ENCODE measurements at places on chromosomes 1 and 21. TPM values are rescaled to one million over a fixed set of nuclear protein-coding genes. Genes with fewer than 3 reads are reported as not detected.
A peak's percentile ranks its signal among the peaks of the same experiment; 100 is the strongest.

The TSNAX gene
- total RNA-seq: 69.8 TPM

The CRABP2 gene
- total RNA-seq: 1.2 TPM

The S100A6 gene
- 832 TPM for total RNA-seq

The PRKAA2 gene
- 62.4 TPM for total RNA-seq

The FCRLB gene
- total RNA-seq: 0.97 TPM

The APCS gene
- not detected for total RNA-seq

The AMY1A gene
- not detected for total RNA-seq

The NUP210L gene
- 0.02 TPM for total RNA-seq

DNA sequence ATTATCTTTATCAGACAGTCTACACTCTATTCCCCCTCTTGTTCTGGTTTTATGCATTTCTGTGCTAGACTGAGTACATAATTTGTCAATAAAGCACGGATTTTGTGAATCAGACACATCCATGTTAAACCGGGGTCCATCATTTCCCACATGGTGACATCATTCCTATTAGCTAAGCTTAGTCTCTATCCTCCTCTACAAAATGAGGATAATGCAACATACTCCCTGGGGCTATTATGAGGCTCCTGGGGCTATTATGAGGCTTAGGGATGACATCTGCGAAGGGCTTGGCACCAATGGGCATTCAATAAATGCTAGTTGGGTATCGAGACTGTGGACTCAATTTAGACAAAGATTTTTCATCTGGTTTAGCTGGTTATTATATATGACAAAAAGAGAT, 25.1 kb upstream of the APP start:
- no peak for DNase-seq

GRCh38 chr1:28248273-28249012, 10.9 kb upstream of the SESN2 start:
- peak; percentile 71 for DNase-seq

DNA sequence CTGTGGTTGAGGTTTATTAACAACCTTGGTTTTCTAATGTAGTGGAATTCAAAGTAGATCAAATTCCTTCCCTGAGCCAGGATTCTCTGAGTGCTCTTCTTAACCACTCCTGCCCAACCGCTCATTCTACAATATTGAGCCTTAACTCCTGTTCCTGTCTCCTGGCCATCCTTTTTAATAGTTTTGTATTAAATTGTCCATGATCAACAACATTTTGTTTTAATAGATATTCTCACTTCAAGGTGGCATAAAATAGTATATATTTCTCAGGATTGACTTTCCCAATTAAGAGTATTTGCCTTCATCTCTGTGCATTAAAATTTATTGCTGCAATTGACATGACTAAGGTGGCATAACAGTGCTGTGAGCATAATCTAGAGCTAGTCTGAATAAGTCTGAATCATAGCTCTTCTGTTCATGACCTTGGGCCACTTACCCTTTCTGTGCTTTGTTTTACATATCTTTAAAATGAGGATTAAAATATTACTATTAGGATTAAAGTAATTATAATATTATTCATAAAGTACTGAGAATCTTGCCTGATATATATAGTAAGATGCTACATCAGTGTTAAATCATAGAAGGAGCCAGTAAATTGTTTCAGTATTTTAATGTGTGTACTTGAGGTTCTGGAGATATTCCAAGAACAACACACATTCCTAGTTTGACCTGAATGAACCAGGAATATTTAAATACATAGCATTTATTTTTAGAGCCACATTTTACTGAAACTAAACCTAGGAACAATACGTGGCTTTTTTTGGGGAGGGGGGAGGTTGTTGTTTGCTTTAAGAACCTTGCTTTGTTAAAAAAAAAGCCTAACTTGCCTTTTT, 76.4 kb downstream of the ADGRL2 start:
- no peak for DNase-seq

DNA sequence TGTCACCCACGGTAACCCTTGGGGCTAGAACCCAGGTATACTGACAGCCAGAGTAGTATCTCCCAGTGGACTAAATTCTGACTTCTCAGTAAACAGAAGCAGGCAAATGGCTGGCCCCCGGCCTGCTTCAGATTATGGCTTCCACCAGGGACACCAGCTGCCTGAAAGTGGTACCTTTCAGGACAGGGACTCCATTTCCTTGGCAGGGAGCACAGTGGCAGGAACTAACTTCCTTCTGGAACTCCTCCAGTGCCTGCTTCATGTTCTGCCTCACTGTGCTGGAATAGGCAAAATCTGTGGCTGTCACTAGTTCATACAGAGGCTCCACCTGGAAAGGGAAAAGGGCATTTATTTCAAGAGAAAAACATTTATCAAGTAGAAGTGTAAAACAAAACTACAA, 32.7 kb downstream of the C8B start:
- DNase-seq: no peak

- DNase-seq: no peak
Measured at GRCh38 chr1:245301921-245302320, 147.1 kb downstream of the KIF26B start.

GRCh38 chr21:36676039-36676950, 22.6 kb upstream of the SIM2 start:
- DNase-seq: no peak

DNA sequence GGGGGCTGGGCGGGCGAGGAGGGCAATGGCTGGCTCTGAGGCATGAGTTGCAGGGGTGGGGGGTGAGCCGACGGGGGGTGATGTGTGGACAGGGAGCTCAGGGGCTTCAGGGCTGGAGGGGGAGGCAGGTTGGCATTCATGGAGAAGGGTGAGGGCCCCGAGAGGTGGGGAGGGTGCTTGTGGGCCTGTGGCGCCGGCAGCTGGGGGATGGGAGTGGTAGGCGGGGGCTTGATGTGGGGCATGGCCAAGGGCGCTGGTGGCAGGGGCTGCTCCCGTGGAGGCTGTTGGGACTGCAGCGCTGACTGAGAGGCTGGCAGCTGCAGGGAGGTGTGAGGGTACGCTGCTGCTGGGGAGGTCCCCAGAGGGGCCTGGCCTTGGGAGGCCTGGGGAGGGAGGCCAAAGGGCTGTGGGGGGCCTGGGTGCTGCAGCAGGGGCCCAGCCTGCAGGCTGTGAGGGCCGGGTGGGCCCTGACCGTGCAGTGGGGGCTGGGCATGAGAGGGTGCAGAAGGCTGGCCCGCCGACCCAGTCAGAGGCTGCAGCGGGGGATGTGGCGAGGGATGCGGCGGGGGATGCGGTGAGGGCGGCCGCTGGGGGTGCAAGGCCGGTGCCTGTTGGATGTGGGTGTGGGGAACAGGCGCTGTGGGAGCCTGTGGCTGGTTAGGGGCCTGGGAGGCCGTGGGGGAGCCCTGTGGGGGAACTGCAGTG, 42.7 kb downstream of the SLC45A1 start:
- DNase-seq: no peak

- DNase-seq: no peak
Measured at GRCh38 chr1:57590978-57591377, 167.1 kb upstream of the DAB1 start.

DNA sequence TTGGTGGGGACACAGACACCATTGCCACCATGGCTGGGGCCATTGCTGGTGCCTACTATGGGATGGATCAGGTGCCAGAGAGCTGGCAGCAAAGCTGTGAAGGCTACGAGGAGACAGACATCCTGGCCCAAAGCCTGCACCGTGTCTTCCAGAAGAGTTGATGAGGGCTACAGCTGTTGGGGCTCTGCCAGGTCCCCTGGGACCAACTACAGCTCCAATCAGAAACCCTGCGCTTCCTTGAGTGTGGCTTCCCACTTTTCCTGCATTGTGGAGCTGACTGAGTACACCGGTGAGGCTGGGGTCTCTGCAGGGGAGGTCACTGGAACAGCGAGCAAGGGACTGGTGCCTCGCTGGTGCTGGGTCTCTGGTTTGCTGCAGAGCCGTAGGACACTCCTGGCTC, 4.5 kb downstream of the ADPRS start:
- no peak for DNase-seq

DNA sequence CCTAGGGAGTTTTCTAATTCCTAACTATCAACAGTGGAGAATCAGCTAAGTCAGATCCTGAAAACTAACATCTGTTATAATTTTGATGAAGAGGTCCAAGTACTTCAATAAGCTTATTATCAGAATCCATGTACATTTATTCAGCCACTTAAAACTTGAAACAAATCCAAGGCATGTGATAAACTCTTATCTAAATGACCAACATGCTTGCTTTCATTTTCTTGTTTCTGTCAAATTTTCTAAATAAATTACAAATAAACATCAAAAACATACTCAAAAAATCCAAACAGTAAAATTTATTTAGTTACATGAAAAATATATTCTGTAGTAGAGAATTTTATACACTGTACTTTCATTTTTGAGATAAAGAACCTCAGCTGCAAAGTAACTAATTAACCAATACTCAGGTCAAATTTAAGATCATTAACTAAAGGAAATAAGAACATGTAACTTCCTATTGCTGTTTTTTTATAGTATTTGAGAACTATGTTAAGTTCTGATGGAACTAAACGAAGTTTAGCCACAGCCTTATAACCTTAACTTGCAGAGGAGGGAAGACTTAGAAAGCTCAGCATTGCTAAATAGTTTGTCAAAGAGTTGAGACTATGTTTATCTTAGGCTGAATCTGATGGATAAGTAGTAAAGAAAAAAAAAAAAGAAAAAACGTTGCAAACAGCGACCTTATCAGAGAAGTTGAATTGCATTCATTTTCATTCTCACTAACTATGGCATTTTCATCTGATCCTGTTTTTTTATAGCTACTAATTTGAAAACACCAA, 44.9 kb downstream of the SYNJ1 start:
- DNase-seq: no peak

- no peak for DNase-seq
Measured at GRCh38 chr1:228006034-228006785, 588 bp upstream of the WNT3A start.

DNA sequence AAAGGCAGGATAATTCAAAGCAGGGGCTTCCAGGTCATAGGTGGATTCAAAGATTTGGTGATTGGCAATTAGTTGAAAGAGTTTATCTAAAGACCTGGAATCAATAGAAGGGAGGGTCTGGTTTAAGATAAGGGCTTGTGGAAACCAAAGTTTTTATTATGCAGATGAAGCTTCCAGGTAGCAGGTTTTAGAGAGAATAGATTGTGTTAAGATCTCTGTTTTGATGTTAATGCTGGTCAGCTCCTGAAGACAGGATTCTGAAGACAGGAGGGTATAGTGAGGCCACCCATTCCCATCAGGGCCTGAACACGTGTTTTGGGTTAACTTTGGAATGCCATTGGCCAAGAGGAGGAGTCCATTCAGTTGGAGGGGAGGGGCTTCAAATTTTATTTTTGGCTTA, 6.1 kb upstream of the PTBP2 start:
- no peak for DNase-seq

- no peak for DNase-seq
Measured at GRCh38 chr1:119731060-119731459, 19.3 kb downstream of the PHGDH start.

- no peak for DNase-seq
Measured at GRCh38 chr1:54556110-54556509, 8.1 kb downstream of the ACOT11 start.

GRCh38 chr1:240189386-240189989, 97.8 kb downstream of the FMN2 start:
- DNase-seq: peak; percentile 65

DNA sequence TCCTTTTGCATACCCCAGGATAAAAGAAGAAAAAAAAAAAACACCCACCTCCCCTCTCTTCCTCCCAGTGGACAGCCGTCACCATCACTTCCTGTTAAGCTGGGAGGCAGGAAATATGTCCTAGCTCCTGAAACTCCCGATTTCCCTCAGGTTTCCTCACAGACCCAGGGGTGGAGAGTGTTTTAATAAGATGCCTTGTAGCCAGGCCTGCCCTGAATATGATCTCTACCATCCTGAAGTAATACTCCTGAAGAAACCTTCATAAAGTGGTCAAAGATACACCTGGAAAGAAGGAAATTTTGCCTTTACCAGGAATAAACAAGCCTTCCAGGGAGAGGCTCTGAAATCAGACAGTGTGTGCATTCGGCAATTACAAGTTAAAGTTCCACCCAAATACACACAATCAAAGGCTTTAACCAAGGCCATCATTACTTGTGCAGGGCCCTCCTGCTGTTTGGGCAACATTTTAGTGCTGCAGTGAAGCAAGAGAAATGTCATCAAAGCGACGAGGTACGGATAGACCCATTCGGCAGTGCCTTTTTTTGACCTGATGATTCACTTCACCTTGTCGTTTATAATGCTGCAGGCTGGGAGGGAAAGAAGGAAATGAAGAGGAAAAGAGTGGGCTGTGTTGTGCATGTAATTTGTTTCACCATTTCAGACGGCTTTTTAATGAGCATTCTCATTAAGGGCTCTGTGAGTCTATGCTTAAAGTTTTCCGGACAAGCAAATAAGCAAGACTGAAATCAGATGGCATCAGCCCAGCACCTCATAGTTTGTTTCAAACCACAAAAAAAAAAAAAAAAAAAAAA, 41.0 kb upstream of the RASAL2 start:
- DNase-seq: no peak
